ENCODE measurements at places on chromosomes 11 and 22.

DNA sequence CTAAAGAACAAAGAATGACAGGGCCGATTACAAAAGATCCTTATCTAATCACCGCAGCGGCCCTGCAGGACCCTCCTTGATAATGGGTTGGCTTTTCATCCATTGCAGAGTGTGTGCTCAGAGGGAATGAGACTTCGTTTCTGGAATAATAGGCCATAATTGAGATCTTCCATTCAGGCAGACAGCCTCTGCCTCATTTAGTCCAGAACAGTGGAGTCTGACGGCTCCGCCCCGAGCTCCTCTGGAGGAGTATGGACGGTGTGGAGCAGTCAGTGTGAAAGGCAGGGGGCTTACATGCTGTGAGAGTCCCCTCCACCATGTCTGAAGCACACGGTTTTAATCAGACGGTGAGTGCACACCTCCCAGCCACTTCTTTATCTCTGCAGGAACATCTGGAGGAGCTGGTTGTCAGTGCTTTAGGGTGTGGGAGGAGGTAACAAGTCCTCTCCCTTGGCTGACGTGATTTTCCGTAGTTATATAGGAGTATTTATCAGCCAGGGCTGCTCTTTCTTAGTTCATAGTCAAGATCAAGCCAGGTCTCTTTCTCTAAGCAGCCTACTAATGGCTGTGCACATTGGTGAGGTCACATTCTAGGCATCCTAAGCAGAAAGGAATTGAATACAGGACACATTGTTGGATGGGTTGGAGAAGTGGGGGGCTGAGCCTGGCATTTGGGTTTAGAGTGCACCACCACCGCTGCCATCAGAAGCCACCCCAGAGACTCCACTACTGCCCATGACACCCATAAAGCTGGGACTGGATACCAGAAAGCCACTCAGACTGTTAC is 1477.9 kb downstream of the TBC1D22A start:
- no peak for DNase-seq

DNA sequence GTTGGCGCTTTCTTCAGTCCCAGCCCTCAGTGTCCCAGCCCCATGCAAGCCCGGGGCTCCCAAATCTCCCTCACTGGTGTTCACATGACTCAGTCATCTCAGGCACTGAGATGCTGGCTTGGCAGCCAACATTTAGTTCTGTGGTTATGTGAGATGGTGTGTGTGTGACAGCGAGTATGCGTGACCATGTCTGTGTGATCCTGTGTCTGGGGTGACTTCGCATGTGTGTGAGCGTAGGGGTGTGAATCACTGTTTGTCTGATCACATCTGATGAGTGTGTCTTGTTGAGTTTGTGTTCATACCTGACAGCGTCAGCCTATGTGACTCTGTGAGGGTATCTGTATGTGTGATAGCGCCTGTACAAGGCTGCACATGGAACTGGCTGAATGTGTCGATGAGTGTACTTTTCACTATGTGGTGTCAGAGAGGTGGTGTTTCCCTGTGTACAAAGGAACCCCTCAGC is 16.2 kb downstream of the CREB3L1 start:
- no peak for DNase-seq

DNA sequence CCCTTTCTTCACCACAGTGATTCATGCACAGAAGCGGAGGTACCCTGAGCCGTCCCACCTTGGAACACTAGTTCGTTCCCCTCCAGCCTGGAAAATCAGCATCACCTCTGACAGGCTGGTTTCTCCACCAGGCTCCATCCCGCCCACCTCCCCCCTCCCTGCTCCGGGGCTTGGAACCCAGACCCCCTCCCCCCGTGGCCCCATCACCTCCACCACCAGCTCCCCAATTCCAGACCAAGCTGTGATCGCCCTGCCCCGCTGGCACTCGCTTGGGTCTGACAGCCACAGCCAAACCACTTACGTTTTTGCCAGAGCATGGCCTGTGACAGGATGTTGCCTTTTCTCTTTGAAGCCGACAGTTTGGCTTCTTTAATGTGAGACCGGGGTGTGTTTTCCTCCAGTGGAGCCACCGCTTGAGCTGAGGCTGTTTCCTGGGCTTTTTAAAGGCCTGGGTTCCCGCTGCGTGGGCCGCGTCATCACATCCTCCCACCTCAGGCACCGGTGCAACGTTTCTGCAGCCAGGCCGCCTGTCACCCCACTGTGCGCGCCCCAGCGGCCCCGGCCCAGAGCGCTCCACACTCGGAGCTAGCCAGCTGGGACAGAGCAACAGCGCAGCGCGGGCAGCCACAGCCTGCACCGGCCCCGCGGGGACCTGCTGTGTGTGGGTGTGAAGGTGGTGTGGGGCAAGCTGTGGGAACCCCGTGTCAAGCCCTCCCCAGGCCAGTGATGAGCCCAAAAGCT is at the start of gene POU2AF1:
Gene POU2AF1, minus strand, starts transcription at position 415 of the 741 bp plus-strand sequence. Its CDS starts 98 bp downstream, at position 317.
- no peak for DNase-seq

DNA sequence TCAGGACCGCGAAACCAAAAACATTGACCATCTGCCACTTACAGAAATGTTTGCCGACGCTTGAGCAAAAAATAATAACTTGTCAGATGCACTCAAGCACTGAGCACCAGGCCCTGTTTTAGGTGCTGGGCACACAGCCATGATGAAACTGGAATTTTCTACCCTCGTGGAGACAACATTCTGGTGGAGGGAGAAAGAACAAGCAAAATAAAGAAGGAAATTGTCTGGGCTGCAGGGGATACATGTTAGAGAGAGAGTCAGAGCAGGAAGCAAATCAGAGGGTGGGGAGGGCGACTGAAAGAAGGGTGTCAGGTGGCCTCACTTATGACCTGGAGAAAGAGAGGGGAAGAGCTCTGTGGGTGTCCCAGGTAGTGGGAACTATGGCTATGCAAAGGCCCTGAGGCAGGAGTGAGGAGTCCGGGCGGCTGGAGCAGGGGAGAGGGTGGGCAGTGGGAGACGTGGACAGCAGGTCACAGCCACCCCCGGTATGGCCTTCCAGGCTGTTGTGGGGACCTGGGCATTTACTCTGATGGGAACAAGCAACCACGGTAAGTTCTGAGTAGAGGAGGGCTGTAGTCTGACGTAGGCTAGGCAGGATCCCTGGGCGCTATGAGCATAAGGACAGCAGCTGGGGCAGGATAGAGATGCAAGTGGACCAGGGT is 78.8 kb downstream of the MYEOV start:
- DNase-seq, result no peak

GRCh38 chr22:49037701-49038245 is 789.9 kb downstream of the BRD1 start:
- DNase-seq, result no peak

DNA sequence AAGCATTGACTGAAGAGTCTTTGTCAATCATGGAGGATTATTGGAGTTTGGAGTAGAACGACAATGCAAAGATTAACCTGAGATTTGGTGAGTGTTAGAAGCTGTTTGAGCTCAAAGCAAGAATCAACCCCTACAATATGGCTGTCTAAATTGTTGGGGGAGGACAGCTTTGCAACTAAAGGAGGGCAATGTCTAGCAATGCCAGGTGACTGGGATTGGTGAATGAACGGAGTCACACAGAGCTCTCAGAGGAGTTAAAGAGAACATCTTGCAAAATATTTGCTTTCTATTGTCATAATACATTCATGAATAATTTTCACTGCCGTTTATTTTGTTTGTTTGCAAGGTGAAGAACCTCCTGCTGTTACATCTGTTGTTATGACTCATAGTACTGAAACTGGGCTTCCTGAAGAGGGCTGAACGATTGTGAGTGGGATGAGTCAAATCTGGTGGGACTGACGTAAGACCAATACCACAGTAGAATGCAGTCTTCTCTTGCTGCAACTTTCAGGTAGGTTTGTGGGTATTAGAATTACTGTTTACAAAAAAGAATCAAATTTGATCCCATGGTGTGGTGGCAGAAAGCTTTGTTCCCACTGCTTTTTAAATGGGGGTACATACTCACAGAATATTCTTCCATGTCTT is 281.9 kb downstream of the CADM1 start:
- DNase-seq, result no peak

DNA sequence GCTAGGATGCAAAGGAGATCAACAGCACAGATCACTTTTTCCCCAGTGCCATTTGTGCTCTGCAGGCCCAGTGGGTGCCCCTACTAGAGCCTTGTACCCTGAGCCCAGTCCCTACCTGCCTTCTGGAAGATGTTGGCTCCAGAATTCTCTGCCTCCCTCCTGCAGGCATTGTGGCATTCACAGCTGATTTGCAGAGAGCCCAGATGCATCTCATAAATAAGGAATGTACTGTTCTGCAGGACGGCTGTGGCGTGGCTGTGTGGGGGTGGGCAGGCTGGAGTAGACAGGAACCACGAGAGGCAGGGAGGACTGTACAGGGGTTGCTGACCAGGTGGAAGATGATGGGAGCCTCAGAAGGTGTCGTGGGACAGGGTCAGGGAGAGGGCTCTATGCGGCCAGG is 11.2 kb upstream of the MIAT start:
- no peak for DNase-seq

Measured in HAP-1 (cell line).